ENCODE measurements at places on chromosomes 7 and 10.

DNA sequence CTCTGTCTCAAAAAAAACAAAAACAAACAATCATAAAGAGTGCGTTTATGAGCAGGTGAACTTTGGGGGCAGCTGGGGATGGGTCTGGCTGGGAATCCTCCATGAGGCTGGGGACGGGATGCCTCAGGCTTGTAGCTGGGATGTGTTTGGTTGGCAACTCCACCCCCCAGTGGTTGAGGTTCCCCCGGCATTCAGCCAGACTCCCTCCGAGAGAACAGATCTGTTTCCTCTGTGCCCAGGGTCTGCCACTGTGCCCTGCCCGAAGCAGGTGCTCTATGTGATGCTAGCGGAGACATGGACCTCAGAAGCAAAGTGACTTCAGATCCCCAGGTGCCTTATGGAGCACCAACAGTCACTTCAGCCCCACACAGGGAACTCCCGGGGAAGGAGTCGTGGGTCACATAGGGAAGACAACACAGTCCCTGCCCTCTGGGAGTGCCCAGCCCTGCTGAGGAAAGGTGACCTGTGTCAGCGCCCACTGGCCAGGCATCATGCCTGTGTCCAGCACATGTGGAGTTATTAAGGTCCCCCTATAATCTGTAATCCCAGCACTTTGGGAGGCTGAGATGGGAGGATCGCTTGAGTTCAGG is 29.3 kb upstream of the GTF2IRD1 start:
- DNase-seq, result no peak

DNA sequence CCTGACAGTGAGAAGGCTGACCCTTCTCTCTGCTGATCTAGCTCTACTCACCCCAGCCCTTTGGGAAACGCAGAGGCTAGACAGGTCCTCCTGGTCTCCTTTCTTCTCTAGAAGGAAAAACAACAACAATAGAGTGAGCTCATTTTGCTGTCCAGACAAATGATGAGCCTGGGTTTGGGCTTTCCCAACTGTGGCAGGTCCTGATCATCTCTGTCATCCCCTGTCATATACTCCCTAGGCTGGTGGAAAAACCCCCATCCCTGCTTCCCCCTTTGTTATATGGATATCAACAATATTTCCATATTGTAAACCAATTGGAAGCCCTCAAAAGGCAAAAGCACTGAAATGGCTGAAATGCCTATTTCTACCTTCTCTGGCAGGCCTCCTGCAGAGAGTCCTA is 9.2 kb upstream of the DDIT4 start:
- no peak for DNase-seq

GRCh38 chr7:86664486-86664885 is 20.8 kb downstream of the GRM3 start:
- DNase-seq, result no peak

DNA sequence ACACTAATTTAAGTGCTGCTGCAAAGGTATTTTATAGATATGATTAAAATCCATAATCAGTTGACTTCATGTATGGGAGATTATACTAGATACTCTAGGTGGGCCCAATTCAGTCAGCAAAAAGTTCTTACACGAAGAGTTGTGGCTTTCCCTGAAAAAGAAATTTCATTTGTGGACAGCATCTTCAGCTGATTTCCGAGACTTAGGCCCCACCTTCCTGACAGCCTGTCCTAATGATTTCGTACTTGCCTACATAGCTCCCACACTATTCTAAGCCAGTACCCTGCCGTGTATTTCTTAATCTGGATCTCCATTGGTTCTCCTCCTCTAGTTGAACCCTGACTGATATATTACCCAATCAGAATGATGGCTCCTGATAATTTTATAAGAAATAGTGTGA is 297.9 kb downstream of the EXOC4 start:
- DNase-seq, result no peak

GRCh38 chr7:35258125-35258867 is 4.4 kb upstream of the TBX20 start:
- DNase-seq, result no peak

DNA sequence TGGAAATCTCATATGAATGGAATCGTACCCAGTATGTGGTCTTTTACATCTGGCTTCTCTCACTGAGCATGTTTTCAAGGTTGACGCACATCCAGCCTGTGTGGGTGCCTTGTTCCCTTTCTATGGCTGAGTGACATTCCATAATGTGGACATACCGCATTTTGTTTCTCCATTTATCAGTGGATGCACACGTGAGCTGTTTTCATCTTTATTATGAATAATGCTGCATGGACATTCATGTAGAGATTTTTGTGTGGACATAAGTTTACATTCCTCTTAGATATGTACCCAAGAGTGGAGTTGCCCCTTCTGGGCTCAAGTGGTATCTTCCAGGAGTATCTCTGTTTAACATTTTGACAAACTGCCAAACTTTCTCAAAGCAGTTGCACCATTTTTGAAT is 1.3 kb upstream of the SCART1 start:
- DNase-seq, result no peak

DNA sequence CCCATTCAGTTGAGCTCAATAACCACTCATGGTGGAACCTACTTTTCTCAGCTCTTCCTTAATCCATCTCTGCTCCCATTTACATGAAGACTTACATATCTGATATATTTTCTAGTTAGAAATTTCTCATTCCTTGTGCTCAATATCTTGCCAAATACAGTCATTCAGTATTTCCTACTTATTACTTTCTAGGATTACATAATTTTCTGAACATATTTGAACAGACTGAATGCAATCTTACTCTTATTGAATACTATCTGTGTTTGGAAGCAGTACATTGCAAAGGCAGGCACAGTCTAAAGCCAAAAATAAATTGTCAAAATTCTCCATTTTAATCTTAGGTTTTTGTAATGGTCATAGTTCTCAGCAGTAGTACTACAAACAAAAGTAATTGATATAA is 126.0 kb downstream of the GNAI1 start:
- no peak for DNase-seq

DNA sequence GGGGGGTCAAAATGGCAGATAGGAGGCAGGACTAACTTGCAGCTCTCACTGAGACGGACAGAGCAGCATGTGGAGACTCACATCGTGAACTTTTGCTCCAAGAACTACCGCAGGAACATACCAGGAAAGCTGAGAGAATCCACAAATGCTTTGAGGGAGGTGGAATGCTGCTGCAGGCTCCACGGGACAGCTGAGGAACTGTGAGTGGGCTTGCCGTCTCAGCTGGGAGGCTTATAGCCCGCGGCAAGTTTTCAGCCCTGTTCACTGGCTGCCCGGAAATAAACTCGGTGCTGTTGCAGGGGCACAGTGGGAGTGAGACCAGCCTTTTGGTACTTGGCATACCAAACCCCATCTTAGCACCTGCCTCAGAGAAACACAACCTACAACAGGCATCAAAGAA is 19.1 kb upstream of the WDR11 start:
- DNase-seq, result no peak

DNA sequence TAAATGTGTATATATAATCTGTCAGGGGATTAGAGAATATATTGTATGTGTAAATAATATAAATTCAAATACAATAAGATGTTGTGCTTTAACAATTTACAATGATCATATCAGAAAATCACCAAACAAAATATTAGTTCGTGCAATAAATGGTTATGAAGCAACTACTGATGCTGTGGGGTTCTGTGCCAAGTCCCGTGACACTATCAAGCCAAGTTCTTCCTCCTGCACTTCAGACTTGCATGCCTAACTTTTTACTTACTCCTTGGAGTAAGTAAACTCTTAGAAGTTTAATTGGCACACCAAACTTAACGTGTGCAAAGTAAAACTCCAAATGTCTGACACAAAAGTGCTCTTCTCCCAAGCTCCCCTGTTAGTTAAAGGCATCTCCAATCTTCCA is 26.5 kb upstream of the TMEM254 start:
- DNase-seq, result no peak

DNA sequence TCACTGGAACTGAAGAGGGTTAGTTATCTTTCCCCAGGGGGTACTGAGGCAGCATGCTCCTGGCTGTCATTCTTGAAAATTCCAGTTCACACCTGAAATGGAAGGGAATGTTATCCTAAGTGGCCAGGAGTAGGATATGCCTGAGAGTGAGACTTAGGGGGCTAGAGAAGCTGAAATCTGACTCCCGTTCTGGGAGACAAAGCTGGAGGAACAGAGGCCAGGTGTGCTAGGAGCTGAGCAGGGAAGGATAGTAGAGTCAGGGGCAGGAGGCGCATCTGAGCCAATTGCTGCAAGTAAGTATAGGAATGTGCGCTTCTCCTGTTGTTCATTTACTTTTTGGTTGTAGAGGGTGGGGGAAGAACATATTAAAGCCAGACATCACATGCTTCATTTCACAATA is 58.1 kb upstream of the KIAA1217 start:
- no peak for DNase-seq

GRCh38 chr10:34555653-34556052 is 259.4 kb downstream of the PARD3 start:
- no peak for DNase-seq

DNA sequence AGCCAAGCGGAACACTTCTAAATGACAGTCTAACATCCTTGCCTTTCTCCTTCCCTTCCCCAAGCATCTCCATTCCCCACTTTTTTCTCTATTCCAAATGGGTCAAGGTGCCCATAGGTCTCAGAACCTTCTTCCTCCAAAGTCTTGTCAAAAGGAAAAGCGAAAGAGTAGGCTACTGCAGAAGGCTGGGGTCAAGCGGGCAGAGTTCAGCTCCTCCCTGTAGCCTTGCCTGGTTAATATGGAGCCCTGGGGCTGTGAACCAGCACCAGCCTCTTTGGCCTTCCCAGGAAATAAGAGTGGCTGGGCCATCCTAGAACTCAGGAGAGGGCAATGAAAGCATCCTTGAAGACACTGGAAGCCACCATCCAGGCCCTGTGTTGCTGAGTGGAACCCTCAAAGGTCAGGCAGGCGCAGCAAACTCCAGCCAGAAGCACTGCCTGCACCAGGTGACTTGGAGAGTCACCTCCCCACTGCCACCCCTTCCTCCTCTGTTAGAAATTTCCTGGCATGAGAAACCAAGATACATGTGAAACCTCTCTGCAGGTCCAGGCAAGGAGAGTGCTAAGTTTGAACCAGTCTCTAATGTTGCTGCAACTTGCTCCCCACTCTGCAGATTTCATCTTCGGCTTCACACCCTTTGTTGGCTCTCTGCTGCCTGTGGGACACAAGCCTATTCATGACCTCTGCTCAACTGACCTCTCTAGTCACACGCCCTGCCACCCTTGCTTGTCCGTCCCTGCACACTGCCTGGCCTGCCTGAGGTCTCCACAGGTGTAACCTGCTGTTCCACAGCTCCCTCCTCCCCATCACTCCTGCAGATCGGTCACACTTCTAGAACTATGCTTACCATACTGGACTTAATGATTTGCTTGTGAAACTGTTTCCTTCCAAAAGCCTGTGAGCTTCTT is 74.9 kb downstream of the SH3PXD2A start:
- DNase-seq, result no peak

DNA sequence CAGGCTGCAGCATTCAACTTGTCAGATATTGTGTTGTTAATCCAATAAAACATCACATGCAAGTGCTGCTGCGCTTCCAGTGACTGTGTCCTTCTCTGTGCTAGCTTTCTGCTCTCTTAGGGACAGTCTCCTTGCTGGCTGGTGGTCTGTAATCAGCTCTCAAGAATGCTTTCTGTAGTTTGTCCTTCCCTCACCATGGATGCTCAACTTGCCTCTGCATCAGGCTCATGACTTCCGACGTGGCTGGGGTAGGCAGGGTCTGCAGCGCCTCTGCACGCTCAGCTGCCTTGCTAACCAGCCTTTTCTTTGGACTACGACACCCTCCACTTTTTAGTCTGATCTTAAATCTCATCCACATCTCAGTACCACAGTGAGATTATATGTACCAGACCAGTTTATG is 58.3 kb downstream of the MMRN2 start:
- no peak for DNase-seq

DNA sequence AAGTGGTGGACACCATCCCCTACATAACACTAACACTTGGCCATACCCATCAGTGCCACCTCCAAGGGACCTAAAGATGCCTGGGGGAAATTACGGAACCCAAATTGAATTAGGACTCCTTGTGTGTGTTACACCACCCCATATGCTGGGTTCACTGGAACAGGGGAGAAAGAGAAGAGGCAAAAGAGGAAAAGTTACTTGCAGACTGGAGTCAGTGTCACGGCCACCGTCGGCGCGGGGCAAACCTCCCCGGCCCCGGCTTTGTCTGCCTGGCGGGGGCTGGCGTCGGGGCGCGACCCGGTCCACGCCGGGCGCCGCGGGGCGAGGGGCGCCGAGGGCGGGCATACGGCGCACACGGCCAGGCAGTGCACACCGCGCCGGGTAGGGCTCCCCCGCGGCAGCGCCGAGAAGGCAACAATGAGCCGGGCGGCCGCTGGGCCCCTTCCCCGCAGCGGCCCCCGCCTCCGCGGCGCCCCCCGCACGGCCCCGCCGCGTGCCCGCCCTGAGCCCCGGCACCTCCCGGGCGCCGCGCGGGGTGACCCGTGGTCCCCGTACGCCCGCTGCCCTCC is 171.1 kb downstream of the FAM107B start:
- no peak for DNase-seq

DNA sequence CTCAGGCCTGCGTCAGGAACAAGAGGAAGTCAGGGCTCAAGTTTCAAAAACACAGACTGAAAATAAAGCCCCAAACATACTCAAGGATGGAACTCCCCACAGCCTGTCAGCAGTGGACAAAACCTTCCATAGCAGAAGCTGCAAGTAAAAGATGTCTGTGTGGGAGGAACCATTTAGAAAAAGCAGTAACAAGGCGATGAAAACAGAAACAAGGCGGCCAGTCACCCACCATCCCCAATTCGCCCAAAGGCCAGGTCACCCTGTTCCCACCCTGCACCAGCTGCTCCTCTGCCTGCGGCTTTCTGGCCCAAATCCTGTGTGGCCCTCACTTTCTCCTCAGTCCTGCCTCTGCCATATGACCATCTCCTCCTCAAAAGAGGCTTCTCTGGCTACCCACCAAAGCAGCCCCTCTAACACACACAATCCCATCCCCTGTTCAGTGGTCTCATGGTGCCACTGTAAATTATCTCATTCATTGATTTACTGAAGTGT is 27.8 kb downstream of the KCNMA1 start:
- no peak for DNase-seq

DNA sequence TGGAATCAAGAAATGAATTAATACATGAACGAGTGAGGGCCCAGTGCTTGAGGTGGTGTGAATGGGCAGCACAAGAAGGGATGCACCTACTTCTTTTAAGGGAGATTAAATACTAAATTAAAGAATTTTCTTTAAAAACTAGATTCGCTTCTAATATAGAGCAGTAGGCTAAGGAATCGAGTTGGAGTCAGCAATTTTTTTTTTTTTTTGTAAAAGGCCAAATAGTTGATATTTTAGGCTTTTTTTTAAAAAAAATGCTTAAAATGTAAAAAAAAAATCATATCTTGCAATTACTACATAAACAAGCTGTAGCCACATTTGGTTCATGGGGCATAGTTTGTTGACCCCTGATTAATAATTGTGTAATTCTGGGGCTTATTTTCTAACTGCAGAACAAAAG is 31.9 kb downstream of the A1CF start:
- DNase-seq, result no peak
